ENCODE measurements at places on chromosomes 3 and 15.
A peak's percentile ranks its signal among the peaks of the same experiment; 100 is the strongest.

DNA sequence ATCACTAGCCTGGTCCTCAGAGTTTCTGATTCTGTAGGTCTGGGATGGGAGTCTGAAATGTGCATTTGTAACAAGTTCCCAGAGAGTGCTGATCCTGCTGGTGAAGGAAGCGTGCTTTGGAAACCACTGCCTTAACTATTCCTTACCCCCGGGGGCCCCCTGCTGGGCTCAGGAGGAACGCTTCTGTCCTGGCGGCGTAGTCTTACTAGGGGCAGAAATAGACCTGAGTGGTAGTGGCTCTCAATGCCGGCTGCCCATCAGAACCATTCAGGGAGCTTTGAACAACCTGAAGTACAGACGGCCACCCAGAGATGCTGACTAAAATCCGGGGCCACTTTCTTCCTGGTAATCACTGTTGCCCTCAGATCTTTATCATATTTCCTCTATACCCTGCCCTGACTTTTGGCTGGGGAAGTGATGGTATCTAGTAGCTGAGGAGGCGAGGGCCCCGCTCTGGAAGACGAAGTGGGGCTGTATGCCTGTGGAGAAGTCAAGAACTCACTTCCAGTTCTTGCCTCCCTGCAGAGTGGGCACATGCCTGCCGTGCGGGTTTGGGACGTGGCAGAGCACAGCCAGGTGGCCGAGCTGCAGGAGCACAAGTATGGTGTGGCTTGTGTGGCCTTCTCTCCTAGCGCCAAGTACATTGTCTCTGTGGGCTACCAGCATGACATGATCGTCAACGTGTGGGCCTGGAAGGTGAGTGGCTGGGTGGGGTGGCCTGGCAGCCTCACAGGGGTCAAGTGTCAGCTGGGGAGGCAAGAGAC lies 16.3 kb upstream of the JMJD7 start:
- DNase-seq = peak; percentile 86

DNA sequence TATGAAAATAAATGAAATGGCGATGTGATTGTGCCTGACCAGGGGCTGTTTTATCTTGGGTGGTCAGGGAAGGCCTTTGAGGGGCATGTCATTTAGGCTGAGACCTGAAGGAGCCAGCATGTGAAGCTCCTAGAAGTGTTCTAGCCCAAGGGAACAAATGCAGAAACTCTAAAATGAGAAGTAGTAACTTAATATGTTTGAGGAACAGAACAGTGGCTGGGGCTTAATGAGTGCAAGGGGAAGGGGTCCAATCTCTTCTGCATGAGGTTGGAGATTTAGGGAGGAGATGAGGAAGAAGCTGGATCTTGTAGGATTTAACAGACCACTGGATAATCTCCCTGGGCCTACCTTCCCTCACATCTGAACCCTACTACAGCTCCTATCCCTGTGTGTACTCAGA lies 110.5 kb downstream of the AKAP13 start:
- DNase-seq = no peak

DNA sequence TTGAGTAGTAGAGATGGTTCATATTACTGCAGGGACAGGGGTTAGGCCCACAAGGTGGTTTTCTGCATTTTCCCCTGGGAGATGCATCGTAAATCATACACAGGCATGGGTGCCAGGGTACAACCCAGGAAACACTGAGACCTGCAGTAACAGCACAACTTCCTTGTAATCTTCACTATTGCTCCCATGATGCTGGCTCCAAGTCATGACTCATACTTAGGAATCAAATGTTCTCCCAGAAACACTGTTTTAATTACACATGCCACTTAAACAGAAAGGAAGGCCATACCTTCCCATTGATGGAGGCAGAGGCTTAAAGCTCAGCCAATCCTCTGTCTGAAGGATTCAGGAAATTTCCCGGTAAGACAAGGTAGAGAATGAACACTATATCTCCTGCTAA lies 106.5 kb downstream of the ERC2 start:
- DNase-seq = no peak

DNA sequence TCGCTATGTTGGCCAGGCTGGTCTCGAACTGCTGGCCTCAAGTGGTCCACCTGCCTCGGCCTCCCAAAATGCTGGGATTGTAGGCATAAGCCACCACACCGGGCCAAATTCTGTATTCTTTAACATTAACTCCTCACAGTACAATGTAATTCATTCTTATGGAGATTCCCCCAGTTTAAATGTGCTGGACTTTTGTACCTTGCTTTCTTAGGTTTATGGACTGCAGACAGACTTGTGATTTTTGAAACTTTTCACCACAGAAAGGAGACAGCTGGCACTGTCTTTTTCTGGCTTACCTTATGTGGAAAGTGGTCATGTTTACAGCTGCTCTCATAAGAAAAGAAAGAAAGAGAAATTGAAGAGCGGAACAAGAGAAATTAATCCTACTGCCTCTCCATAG lies 103.8 kb downstream of the IQCH start:
- DNase-seq = no peak

- no peak for DNase-seq
Measured at GRCh38 chr3:53102601-53103147, 27.6 kb downstream of the RFT1 start.

- peak; percentile 48 for DNase-seq
Measured at GRCh38 chr3:128317101-128317697, 149.5 kb downstream of the DNAJB8 start.

- DNase-seq = no peak
Measured at GRCh38 chr15:82768414-82769054, 37.3 kb downstream of the FSD2 start.

DNA sequence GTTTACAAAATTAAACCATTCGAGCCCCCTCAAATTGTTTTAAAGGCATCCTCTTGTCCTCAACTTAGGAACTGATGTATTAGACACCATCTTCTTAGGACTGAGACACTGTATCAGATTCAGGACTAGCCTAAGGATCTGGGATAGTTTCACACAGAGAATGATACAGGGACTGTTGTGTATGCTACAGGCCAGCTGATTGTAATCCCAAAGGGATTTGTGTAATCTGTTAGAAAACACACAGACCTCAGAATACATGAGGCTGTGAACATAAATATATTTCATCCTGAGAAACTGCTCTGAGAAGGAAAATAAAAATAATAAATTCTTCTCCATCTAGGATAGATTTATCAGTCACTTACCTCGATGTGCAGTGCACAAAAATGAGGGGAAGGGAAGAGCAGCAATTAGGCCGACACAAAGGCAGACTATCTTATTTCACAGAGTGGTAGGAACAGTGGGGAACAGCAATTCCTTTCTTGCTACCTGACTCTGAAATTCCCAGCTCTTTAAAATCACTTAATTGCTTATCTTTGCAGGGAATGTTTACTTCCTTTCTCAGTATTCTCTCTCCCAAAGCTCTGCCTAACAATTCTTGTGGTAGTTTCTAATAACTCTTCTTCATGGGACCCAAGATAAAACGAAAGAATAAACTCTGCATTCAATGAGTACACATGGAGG lies 322.5 kb downstream of the MAGI1 start:
- no peak for DNase-seq

GRCh38 chr3:46659285-46659684 lies 34.2 kb downstream of the ALS2CL start:
- DNase-seq = no peak

DNA sequence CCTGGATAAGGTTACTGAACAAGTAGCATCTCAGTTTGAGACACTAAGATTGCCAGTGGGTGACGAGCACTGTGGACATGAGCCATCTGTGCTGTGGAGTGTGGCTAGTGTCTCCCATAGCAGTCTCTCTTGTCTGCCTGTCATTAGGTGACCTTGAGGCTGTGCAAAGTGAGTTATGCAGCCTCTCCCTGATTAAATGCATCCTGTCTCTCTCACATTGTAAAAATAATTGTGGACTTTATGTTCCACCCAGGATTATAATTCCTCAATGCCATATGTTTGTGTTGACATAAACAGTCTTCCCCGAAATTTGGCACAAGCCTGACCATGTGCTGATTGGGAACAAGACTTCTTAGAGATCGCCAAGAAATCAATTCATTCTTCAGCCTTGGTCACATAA lies 168.9 kb downstream of the MYRIP start:
- no peak for DNase-seq
